ENCODE measurements at places on chromosomes 4 and X.

DNA sequence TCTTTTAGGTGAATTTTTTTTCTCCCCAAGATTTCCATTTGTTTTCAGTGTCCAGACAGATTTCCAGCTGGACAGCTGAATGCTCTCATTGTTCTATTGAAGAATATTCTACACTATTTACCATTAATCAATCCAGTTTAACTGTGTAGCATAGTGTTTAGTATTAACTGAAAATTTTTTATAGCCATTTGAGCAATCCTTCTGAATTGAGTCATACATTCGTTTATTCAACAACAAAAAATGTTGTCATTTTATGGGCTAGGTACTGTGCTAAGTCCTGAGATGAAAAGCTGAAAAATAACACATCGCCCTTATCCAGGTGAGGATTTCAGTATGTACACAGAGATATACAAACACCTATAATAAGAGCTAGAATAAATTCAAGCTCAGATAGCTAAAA lies 223.3 kb downstream of the COL25A1 start:
- DNase-seq: no peak

DNA sequence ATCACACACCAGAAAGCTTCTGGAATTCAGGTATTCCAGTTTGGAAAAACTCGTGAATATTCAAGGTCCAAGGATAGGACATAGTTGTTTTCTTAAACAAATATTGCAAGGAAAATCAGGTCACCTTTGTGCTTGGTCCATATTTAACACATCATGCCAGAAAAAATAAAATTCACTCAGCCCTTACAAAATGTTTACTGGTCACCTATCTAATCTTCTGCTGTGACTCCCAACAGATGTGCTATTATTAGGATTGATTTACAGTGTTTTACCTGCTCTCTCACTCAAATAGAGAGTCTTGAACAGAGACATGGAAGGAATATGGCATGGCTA lies 9.5 kb downstream of the CSN3 start:
- DNase-seq: no peak

DNA sequence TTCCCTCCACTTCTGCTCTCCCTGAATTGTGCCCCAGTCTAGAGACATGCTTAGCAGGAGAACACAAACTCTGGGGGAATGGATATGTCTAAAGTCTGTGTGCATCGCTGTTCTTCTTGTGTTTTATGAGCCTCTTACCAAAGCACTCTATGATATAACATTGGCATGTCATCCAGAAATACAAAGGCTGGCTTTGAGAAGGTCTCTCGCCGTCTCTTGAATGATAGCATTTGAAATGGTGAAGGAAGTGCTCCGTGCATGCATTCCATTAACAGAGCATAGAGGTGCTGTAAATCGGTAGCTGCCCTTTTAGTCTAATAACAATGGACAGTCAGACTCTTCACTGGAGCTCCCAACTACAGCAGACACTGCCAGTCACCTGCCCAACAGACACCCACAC lies 7.1 kb upstream of the FAM149A start:
- DNase-seq: no peak

- no peak for DNase-seq
Observed at GRCh38 chr4:31877429-31877828, 1157.3 kb downstream of the PCDH7 start.

GRCh38 chrX:100424012-100424411 lies 13.9 kb upstream of the PCDH19 start:
- no peak for DNase-seq

- no peak for DNase-seq
Observed at GRCh38 chr4:42458657-42459056, 61.4 kb downstream of the SHISA3 start.

- peak; percentile 69 for DNase-seq
Observed at GRCh38 chr4:53196882-53197771, 168.7 kb downstream of the SCFD2 start.

GRCh38 chrX:9912351-9913145 lies 54.6 kb upstream of the CLDN34 start:
- peak; percentile 17 for DNase-seq

- DNase-seq: no peak
Observed at GRCh38 chr4:147760695-147761094, 28.8 kb downstream of the ARHGAP10 start.

DNA sequence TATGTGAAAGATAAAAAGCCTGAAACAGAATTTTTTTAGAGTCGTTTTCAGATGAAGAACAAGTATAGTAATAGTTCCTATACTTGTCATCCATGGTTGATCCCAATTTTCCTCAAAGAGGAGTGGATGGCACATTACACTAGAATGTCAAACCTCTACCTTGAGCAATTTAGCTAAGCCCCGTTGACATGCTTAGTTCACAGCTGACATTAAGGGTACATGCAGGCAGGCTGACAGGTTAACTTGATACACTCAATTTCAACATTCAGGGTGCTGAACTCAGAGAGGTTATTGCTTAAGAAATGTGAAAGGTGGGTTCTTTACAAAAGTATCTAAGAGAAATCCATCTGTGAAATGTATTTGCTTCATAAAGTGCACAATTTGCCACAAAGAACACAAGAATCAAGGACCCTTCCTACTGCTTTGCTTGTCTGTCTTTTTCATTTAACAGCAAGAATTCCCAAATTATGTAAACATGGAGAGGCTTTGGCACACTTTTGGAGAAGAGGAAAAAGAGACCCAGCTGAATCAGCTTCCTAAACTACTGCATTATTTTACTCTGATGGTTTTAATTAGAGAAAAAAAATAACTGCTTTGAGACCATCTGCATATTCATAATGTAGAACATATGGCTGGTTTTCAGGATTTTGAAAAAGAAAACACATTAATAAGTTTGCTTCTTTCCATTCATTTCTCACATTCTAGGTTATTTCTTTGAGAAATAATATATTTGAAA lies 122.5 kb upstream of the DDIT4L start:
- no peak for DNase-seq

All from NCI-H1694 (cell line).